ENCODE measurements at places on chromosomes 16 and 17. TPM values are rescaled to one million over a fixed set of nuclear protein-coding genes. Genes with fewer than 3 reads are reported as not detected.

DNA sequence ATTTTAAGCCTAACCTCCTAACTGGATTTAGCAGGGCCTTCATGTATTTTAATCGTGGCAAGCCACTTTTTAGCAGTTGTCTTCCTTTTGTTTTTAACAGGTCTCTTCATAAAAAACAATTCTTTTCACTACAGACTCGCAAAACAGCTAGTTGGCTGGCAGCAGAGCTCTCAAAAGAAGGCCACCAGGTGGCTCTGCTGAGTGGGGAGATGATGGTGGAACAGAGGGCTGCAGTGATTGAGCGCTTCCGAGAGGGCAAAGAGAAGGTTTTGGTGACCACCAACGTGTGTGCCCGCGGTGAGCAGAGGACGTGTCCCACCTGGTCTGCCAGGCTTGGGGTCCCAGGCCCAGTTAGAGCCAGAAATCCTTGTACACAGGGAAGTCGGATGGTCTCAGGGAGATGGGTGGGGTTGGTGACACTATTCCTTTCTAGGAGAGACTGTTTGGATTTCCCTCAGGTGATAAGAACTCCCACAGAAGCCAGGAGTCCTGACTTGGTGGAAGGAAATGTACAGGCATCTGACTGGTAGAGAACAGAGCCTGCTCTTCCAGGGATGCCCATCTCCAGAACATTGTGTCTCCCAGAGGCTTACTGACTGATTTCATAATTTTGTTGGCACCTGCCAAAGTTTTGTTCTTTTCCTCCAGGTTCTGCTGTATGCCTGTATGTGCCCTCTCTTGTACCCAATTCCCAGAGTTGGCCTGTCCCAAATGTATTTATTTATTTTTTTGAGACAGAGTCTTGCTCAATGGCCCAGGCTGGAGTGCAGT is 14.9 kb upstream of the DDX19A start:
- peaks cover 49% of the 10 kb centered on the region for H3K36me3 ChIP-seq
- no peak overlapping the region for H3K4me3 ChIP-seq
- H3K27ac ChIP-seq, result no peak overlapping the region
- no peaks in the 10 kb centered on the region for H3K4me1 ChIP-seq

GRCh38 chr17:210402-210801 is 29.0 kb upstream of the DOC2B start:
- H3K27me3 ChIP-seq, result no peaks in the 10 kb centered on the region
- no peaks in the 10 kb centered on the region for H3K36me3 ChIP-seq
- no peak overlapping the region for H3K27ac ChIP-seq
- H3K4me1 ChIP-seq, result no peaks in the 10 kb centered on the region

- H3K27me3 ChIP-seq, result no peaks in the 10 kb centered on the region
- H3K4me3 ChIP-seq, result no peak overlapping the region
- H3K36me3 ChIP-seq, result peaks cover 70% of the 10 kb centered on the region
- no peak for DNase-seq
These were observed 10.0 kb downstream of the POLDIP2 start for GRCh38 chr17:28347261-28347891.

DNA sequence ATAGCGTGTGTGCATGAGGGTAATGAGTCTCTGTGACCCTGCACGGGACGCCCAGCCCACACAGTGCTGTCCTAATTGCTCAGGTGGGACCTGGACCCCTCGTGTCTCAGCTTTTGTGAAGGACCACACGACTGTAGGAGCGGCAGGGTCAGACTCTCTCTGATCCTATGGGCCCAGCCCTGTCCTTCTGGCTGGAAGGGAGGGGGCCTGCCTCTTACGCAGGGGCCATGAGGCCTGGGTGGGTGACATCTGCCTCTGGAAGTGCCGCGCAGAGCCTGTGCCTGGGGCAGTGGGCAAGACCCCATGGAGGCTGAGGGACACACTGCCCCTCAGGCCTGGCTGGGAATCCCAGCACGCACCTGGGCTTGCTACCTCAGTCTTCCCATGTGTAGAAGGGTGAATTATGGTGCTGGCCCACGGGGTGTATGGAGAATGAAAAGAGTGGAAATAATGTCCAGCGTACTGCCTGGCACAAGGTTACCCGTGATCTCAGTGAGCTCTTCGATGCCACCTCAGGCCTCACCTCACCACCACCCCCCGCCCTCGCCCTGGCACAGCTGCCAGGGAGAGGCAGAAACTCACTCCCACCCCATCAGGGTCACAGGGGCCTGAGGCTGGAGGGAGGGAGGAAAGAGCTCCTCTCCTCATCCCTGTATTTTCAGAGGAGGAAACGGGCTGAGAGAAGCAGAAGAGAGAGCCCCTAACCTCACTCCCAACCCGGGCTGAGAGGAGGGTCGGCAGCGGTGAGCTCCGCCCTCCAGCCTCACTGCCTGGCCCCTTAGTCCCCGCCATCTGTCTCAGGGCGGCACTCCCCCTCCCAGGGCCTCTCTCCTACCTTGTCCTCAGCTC is 27.1 kb upstream of the DBNDD1 start:
- peaks cover 11% of the 10 kb centered on the region for H3K4me1 ChIP-seq
- H3K27me3 ChIP-seq, result no peaks in the 10 kb centered on the region
- DNase-seq, result peak; percentile 29
- H3K27ac ChIP-seq, result no peak overlapping the region

- H3K4me1 ChIP-seq, result peaks cover 56% of the 10 kb centered on the region
- no peak overlapping the region for H3K27ac ChIP-seq
- H3K27me3 ChIP-seq, result no peaks in the 10 kb centered on the region
- H3K36me3 ChIP-seq, result no peaks in the 10 kb centered on the region
- DNase-seq, result no peak
These were observed 18.1 kb downstream of the SLC7A5 start for GRCh38 chr16:87851141-87851587.

GRCh38 chr16:1105888-1106620 is 10.0 kb upstream of the C1QTNF8 start:
- H3K4me1 ChIP-seq, result peaks cover 5% of the 10 kb centered on the region
- no peak overlapping the region for H3K4me3 ChIP-seq

DNA sequence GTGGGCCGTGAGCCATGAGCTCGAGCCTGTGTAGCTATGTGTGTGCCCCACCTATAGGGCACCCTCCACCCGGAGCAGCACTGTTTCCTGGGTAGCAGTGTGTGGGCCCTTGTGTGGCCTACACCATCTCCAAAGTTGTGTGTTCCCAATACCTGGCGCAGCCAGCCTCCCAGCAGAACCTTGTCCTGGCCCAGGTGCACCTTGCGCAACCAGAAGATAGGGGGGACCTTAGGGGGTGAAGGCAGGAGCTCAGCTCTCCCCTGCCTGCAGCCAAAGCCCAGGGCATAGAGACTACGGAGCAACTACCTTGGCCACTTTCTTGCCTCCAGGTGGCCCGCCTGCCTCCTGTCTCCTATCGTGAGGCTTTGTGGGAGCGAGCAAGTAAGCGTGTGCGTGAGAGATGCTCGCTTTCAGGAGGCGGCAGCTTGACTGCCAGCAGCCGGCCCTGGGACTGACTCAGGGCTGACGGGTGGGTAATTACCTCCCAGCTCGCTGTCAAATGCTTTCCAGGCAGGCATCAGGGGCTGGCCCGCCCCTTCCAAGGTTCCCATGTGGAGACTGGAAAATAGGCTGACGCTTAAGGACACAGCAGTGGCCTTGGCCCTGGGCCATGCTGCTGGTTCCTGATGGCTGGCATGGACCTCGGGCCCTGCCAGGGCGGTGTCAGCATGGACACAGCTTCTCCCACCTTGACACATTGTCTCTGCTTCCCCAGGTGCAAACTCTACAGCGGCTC is 19.0 kb downstream of the TRAF7 start:
- no peak overlapping the region for H3K4me3 ChIP-seq
- no peak overlapping the region for H3K27ac ChIP-seq
- no peak for DNase-seq
- no peaks in the 10 kb centered on the region for H3K27me3 ChIP-seq
- H3K4me1 ChIP-seq, result no peaks in the 10 kb centered on the region
- H3K36me3 ChIP-seq, result peaks cover 41% of the 10 kb centered on the region

- no peaks in the 10 kb centered on the region for H3K36me3 ChIP-seq
- no peak overlapping the region for H3K4me3 ChIP-seq
- DNase-seq, result no peak
- H3K27ac ChIP-seq, result no peak overlapping the region
- no peaks in the 10 kb centered on the region for H3K27me3 ChIP-seq
These were observed 212.2 kb upstream of the ZNF469 start for GRCh38 chr16:88170528-88170991.

DNA sequence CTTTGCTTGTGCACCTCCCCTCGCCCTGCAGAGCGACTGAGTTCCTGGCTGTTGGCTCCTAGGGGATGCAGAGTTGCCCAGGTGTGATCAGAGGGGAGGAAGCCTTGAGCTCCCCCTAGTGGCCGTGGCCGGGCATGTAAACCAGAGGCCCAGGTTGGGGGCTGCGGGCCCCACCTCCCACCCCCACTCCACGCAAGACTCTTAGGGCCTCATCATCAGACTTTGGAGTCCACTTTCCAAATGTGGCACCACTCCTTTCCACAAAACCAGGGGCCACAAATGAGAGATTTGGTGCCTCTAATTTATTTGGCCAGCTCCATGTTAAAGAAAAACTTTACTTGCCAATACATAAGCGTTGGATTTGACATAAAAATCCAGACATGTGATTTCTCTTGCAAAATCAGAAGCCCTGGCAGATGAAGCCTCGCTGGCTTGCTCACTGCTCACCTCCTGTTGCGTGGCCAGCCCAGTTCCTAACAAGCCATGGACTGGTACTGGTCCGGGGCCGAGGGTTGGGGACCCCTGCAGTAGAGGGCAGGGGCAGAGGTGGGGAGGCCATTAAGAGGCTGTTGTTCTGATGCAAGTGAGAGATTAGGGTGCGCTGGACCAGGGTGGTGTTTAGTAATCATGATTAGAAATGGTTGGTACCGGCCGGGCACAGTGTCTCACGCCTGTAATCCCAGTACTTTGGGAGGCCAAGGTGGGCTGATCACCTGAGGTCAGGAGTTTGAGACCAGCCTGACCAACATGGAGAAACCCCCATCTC is 28.7 kb upstream of the GAS7 start:
- no peak overlapping the region for H3K27ac ChIP-seq
- peak; percentile 8 for DNase-seq
- H3K4me1 ChIP-seq, result no peaks in the 10 kb centered on the region
- no peaks in the 10 kb centered on the region for H3K27me3 ChIP-seq
- no peaks in the 10 kb centered on the region for H3K36me3 ChIP-seq
- no peak overlapping the region for H3K4me3 ChIP-seq

- H3K4me1 ChIP-seq, result no peaks in the 10 kb centered on the region
- no peak overlapping the region for H3K4me3 ChIP-seq
- H3K27me3 ChIP-seq, result no peaks in the 10 kb centered on the region
- H3K36me3 ChIP-seq, result no peaks in the 10 kb centered on the region
- H3K27ac ChIP-seq, result no peak overlapping the region
These were observed 24.3 kb downstream of the SPECC1 start for GRCh38 chr17:20033415-20033814.

GRCh38 chr16:49598383-49599170 is 225.0 kb downstream of the C16orf78 start:
- H3K27ac ChIP-seq, result no peak overlapping the region
- peaks cover 9% of the 10 kb centered on the region for H3K4me1 ChIP-seq
- H3K27me3 ChIP-seq, result no peaks in the 10 kb centered on the region
- no peak overlapping the region for H3K4me3 ChIP-seq
- no peaks in the 10 kb centered on the region for H3K36me3 ChIP-seq
- no peak for DNase-seq

- no peak overlapping the region for H3K27ac ChIP-seq
- DNase-seq, result no peak
- peaks cover 5% of the 10 kb centered on the region for H3K4me1 ChIP-seq
- no peaks in the 10 kb centered on the region for H3K36me3 ChIP-seq
These were observed 129.5 kb downstream of the PRKCA start for GRCh38 chr17:66431910-66432309.

DNA sequence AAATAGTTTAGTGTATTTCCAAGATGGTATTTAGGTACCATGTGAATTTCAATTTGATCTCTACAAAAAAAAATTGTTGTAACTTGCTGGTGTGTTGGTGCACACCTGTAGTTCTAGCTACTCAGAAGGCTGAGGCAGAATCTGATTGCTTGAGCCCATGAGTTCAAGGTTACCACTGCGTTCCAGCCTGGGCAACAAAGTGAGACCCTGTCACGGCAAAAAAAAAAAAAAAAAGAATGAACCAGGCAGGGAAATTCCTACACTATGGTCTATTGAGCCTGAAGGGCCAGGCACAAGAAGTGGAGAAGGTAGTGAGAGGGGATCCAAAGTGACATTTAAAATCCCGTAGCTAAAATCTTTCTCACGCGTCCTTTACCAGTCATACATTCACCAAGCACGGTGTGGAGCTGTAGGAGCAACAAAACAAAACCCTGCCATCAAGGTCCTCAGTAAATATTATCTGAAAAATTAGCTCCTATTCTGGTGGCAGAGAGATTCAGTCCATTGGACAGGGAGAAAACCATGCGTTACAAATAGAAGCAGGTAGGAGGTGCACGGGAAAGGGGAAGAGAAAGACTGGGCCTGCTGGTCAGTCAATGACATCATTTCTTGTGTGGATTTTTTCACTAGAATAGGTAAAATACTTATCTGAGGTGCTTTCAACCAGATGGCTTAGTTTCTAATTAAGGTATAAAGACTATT is 27.3 kb downstream of the TXNDC11 start:
- H3K4me3 ChIP-seq, result no peak overlapping the region
- peak overlapping the region; percentile 65 for H3K27ac ChIP-seq
- H3K4me1 ChIP-seq, result peaks cover 77% of the 10 kb centered on the region
- no peaks in the 10 kb centered on the region for H3K27me3 ChIP-seq
- peak; percentile 60 for DNase-seq

DNA sequence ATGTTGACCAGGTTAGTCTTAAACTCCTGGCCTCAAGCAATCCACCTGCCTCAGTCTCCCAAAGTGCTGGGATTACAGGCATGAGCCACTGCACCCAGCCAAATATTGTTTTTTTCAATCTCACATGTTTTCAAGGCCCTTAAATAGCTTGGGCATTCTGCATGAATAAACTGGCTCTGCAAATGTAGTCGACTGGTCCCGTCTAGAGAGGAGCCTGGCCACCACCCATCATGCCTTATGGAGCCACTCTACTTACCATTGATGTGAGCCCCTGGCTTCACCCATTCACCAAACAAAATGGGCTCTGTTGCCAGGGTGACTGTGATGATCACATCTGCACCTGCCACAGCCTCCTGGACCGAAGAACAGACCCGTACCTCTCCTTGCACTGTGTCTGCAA is 10.8 kb downstream of the CRYM start:
- no peak for DNase-seq
- no peaks in the 10 kb centered on the region for H3K36me3 ChIP-seq
- H3K4me3 ChIP-seq, result no peak overlapping the region
- no peak overlapping the region for H3K27ac ChIP-seq

Gene SLC35G6
- not detected for total RNA-seq
